NCI-H1092 treated with DMSO at 0.1 percent for 48 hours (cell line): ENCODE measurements at places on chromosomes 5 and 9.

- no peak for DNase-seq
These were observed 284.6 kb downstream of the ARRDC3 start for GRCh38 chr5:91098541-91098940.

DNA sequence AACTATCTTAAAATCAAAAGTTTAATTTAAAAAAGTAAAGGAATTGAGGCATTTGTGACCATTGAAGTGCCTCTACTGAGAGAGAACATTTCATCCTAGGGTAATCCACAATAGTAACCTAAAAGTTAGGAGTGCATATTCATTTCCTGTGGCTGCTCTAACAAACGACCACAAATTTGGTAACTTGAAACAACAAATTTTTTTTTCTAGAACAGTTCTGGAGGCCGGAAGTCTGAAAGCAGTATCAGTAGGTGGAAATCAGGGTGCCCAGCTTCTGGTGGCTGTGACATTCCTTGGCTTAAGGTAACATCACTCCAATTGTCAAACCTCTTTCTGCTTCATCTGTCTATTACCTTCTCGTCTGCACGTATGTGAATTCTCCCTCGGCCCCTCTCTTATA, 67.1 kb upstream of the SSBP2 start:
- DNase-seq, result no peak

- DNase-seq, result no peak
These were observed 211.3 kb downstream of the FAM114A2 start for GRCh38 chr5:153827397-153827796.

GRCh38 chr5:145295236-145295835, 539.8 kb downstream of the PRELID2 start:
- DNase-seq, result no peak

GRCh38 chr5:154196955-154197652, 6.6 kb downstream of the GALNT10 start:
- DNase-seq, result peak; percentile 38

DNA sequence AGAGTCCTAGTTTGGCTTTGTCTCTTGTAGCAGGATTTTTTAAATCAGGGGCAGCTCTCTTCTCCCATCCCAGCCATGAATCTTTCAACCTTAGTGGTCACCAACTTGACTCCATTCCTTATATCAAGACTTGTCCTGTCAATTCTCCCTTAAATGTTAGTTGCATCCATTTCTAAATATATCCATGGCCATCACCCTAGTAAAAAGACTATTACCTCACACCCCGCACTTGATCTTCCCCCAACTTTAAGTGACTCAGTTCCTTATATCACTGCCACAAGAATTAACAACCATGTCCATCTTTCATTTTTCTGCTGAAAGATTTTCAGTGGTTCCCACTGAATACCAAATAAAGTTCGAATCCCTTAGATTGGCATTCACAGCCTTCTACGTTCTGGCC, 67.0 kb downstream of the STX17 start:
- DNase-seq, result no peak

DNA sequence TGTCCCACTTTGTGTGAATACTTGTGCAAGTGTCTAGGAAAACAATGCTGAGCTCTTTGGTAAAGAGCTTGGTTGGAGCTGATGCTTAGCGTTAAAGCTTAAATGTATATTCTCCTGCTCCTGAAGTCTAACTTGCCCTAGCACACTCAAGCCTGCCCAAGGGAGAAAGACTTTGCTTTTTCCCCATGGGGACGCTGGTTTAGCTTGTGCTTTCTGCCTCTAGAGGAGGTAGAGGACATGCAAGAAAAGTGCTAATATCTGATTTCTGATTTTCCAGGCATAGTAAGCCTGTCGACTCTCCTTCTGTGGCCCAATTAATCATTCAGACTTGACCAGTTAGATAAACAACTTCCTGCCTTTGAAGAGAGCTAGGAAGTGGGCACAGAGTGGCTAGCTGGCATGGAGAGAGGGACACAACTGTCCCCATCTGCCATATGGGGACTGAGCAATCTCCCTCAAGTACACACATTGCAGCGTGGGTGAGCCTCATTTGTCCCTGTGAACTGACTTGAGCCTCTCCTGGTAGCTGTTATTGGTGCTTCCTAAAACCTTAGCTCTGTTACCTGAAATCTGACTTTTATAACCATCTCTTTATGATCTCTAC, 348.4 kb downstream of the BRINP1 start:
- no peak for DNase-seq

DNA sequence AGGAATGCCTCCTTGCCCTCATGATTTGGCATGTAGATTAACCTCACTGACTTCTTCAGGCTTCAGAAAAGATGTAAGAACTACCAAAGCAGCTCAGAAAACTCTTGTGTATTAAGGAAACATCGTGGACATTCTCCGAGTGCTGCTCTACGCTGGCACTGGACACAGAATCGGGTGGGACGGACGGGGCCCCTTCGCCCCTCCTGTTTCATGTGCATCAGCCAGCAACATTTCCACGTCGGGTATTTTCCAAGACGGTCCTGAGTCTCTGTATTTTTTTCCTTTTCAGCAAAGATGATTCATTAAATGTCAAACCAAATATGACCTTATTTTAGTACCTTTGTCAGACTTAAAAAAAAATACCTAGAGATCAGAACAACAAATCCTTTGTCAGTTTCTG, 583.6 kb downstream of the CCDC171 start:
- DNase-seq, result no peak

- DNase-seq, result peak; percentile 18
These were observed 19.7 kb downstream of the NAA35 start for GRCh38 chr9:85960688-85961093.
